ENCODE measurements at places on chromosomes 6 and 20.

DNA sequence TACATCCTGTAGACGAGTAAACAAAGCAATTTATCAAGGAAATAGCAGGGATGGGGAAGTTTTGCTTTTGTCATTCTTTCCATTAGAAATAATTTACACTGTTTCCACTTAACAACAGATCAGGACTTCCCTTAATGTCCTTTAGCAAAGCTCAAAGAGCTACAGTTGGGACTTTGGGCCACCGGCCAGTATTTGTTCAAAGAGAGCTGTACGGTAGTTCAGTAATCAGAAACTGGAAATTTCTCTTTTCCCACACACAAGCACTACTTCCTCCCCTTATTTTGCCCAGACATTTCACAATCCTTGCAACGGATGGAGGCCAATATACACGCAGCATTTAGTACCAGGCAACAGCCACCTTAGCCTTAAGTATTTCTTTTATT lies 12.1 kb upstream of the HINT3 start:
- no peak for DNase-seq

GRCh38 chr6:79373246-79373645 lies 138.8 kb upstream of the HMGN3 start:
- no peak for DNase-seq

DNA sequence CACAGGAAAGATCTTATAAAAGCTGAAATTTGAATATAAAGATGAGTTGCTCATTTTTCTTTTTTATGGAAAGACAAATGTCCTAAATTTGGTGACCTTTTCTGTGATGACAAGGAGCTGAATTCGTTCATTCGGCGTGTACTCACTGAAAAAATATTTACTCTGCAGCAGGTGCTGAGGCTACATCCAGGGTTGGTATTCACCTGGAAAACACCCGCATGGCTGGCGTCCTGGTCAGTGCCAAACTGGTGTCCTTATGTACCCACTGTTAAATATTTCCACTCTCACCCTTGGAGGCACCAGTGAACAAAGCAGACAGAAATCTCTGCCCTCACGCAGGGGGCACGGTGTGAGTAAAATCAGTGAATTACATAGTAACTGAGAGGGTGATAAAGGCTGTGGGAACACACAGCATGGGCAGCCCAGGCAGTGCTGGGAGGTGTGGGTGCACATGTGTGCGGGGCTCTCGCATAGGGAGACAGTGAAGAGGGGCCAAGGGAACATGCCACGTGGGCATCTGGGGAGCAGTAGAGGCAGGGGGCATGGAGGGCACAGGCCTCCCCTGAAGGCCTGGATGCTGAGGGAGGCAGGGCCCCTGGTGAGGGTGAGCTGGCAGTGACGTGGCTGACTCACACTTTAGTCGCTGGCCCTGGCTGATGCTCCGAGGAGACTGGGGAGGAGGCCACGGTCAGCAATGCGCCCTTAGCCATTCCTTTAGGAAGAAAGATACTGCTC lies 89.7 kb downstream of the INSM1 start:
- DNase-seq: no peak

DNA sequence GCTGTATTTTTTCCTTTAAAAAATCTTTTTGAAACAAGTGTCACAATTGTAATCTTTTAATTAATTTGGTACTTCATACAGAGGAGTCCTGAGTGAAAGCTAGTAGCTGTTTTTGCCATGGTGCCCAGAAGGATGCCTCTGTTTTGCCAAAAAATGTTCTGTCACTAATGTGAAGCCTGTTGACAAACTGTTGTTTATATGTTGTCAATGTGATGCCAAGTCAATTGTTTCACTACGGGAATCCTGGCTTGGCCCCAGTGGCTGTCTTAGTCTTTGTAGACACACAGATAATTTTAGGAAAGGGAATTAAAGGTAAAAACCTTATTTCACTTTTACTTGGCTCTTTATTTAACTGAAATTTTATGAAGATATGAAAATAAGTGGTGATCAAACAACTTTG lies 706.4 kb upstream of the MMS22L start:
- DNase-seq: no peak

- no peak for DNase-seq
Observed at GRCh38 chr6:87873556-87873955, 171.5 kb upstream of the AKIRIN2 start.

DNA sequence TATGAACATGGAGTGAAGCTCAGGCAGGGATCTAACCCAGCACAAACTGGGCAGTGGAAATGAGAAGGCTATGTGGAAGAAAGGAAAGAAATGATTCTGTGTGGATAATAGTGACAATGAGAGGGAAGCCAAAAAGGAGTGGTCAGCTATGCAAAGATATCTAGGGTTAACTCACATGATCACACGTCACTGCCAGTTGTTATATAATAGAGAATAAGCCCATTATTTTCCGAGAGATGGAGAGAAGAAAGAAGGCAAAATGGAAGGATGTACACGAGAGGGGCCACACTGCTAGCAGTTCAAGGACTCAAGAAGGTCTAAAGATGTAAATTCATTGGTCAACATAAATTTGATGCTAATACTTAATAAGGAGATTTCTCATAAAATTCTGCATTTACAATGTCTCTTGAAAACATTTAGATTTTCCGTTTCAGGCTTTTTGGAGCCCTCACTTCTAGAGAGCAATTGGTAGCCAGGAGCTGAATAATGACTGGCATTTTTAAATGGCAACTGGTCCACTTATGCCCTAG lies 18.8 kb upstream of the RCAN2 start:
- DNase-seq: no peak

DNA sequence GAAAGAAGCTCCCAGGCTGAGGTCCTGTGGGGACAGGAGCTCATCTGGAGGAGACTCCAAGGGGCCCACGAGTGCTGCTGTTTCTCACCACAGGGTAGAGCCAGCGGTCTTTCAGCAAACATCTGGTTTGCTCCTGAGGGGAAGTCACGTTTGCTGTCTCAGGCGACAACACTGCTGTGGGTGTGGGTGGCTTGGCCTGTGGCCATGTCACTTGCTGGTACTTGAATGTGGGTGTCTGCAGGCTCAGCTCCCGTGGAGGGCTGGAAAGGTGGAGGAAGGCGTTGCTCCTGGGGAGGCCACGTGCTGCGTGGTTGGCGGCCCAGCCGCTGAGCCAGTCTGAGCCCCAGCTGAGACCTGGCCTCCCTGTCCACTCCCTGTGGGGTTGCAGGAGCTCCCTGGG lies 52.8 kb upstream of the MPC1 start:
- DNase-seq: no peak

DNA sequence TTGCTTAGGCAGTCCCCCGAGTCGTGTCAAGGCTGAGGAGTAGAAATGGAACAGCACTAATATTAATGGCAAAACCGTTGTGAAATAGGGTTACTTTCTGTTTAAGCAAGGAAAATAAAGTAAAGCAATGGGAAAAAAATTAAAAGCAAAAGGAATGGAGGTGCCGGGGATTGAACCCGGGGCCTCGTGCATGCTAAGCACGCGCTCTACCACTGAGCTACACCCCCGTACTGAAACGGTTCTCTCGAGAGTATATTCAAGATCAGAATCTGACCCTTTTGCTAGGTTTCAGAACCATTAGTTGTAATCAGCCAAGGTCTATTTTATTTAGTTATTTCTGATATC lies 85.5 kb downstream of the TRIM27 start:
- peak; percentile 2 for DNase-seq

DNA sequence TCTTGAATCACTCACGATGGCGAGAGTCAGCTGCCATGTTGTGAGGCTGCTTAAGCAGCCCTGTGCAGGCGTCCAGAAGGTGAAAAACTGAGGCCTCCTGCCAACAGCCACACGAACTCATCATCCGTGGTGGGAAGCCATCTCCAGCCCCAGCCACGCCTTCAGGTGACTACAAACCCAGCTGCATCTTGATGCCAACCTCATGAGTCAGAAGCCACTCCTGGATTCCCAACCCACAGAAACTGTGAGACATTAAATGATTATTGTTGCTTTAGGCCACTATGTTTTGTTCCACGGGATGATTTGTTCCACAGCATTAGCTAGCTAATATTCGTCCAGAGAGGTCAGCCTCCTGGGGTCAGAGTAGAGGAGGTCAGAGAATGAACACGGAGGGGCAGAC lies 80.5 kb downstream of the SNX5 start:
- no peak for DNase-seq

DNA sequence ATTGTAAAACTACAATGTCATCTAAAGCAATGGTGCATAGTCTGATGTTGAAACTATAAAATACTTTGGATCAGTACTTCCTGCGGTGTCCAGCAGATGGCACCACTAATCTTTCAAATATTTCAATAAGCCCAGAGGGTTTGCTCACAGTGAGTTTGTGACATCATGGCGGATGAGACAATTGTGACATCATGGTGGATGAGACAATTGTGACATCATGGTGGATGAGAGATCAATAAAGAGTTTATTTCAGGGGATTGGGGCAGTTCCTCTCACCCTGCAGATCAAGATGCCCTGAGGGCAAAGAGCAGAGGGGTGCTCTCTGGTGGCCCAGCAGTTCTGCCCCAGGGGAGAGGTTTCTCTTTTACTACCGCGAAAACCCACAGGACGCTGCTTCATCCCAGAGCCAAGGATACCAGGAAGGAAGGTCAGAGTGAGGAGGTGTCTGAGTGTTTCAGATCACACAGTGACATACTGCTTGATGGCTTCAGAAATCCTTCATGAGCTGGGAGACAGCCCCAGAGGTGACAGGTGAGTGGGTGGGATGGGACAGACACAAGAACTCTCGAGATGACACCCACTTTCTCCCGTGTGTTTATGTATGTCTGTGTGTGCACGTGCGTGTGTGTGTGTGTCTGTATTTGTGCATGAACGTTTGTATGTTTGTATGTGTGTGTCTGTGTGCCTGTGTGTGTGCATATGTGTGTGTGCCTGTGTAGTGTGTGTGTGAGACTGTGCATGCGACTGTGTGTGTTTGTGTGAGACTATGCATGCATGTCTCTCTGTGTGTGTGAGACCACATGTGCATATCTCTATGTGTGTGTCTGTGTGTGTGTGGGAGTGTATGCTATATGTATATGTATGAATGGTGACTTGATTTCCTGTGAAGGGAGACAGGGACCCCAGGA lies 7.3 kb upstream of the ULBP2 start:
- DNase-seq: peak; percentile 23

DNA sequence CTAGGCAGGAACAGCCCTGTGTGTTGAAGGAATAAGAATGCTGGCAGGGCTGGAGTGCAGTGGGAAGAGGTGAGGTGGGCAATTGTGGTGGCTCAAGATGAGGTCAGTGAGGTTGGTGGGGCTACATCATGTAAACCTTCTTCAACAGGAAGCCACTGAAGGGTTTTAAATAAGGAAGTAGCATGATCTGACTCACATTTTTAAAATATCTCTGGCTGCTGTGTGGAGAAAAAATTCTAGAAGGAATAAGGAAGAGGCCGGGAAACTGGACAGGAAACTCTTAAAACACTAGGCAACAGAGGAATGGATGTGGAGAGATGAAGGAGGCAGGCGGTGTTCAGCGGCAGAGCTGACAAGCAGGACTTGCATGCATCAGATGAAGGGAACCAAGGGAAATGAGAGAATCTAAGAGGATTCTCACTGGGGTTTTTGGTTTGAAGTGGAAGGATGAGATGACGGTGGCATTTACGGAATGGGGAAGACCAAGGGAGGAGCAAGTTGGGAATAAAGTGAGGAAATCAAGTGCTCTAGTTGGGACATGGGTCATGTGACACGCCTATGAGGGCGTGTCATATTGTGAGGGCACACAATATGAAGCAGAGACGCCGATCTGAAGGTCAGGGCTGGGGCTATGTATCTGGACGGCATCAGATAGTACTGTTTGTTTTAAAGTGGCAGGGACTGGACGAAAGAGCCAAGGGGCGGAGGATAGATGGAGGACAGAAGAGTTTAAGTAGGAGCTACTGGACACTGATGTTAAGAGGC lies 18.2 kb downstream of the TMEM242 start:
- no peak for DNase-seq

DNA sequence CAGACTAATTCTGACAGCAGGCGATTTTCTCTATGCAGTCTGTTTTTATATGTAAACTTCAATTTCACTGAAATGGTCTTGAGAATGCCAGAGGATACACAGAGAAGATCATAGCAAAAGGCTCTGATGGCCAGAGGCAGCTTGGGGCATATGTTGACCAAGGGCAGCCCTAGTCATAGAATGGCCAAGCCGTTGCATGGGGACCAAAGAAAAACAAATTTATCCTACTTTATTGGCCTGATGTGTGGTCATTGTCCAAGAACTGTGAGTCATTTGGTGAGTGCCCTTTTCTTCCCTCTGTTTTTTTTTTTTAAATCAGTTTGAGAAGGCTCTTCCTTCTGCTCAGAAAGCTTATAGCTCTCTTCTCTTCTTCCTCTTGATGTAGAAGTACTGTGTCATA lies 5.8 kb downstream of the HDGFL1 start:
- DNase-seq: no peak

GRCh38 chr6:38166411-38167240 lies 347.1 kb downstream of the ZFAND3 start:
- DNase-seq: no peak

DNA sequence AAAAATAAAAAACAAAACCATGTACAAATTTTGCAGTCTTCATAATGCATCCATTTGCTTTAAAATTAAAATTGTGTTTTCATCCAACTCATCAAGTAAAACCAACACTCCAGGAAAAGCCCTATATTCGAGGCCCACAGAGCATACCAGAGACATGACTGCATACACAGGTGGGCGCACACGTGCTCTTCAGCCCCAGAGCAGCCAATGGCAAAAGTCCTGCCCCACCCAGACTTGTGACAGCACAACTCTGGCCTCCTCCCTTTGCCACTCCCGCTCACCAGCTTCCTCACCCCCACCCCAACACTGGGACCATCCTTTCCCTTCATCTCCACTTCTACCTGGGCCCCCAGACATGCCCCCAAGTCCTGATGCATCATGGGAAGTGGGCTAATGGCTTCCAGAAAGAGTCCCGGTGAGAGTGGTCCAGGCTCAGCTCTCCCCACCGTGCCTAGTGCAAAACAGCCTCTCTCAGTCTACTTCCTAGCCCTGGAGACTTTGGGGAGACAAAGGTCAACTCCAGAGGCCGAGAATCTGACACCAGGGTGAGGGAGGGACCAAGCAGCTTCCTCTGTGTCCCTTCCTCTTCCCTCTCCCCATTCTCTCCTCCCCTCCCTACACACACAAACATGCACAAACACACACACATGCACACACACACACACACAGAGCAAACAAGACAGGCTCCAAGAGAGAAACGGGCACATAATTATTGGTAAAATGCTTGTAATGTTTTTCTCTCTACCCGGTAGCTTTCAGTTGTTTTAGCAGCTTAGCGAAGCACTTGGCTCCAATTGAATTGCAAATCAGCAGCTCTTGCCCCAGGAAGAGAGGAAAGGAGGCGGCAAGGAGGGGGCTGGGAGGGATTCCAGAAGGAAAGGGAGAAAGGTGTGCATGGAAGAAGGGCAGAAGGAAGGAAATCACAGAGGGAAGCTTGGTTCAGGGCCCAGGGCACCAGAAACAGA lies 14.3 kb downstream of the GRM4 start:
- no peak for DNase-seq

- DNase-seq: no peak
Observed at GRCh38 chr6:27176096-27176495, 71.4 kb upstream of the PRSS16 start.

GRCh38 chr6:27795697-27796494 lies 116.3 kb downstream of the OR2B2 start:
- DNase-seq: no peak

- DNase-seq: no peak
Observed at GRCh38 chr6:166813461-166813860, 142.9 kb downstream of the RNASET2 start.

All from kidney epithelial cell (primary cell).